ENCODE measurements at places on chromosomes 6 and 20. TPM values are rescaled to one million over a fixed set of nuclear protein-coding genes. Genes with fewer than 3 reads are reported as not detected.

SDHAF4 gene
- total RNA-seq = 2.4 TPM

SIRPA gene
- total RNA-seq = 8.1 TPM

EDN1 gene
- total RNA-seq = under 0.01 TPM

TREM2 gene
- not detected for total RNA-seq

PTCHD4 gene
- under 0.01 TPM for total RNA-seq

SOX4 gene
- 90.2 TPM for total RNA-seq

CST5 gene
- total RNA-seq = not detected

PROCR gene
- 5.7 TPM for total RNA-seq

METTL24 gene
- 3.0 TPM for total RNA-seq

ADGRG6 gene
- 57.1 TPM for total RNA-seq

PSORS1C2 gene
- total RNA-seq = not detected

SLC35F1 gene
- not detected for total RNA-seq

VSTM2L gene
- not detected for total RNA-seq

MDFI gene
- total RNA-seq = not detected

SLC35D3 gene
- under 0.01 TPM for total RNA-seq

RIMS1 gene
- total RNA-seq = under 0.01 TPM

TP53TG5 gene
- total RNA-seq = not detected

CNR1 gene
- under 0.01 TPM for total RNA-seq

OVOL2 gene
- not detected for total RNA-seq

KCNK5 gene
- 18.6 TPM for total RNA-seq

WFDC2 gene
- not detected for total RNA-seq

Measured in hematopoietic multipotent progenitor cell (in vitro differentiated cells).